Activated CD4-positive, CD25-positive, alpha-beta regulatory T cell (primary cell): ENCODE measurements at places on chromosomes 7 and 10.

DNA sequence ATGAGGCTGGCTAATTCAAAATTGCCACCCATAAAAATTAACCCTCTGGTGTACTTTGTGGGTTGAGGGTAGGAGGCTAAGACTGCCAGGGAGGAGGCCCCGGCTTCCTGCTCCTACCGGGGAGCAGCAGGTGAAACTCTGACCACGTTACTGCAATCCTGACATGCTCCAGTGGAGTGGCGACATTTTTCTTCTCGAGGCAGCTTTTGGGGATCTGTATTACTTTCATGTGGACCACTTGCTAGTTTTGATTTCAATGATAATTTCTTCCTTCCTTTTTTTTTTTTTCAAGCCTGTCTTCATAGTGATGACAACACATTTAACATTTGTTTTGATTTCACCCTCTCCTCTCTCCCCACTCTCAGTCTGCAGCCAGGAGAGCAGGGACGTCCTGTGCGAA lies 14.6 kb downstream of the GATA3 start:
- no peak for DNase-seq

- DNase-seq: no peak
These were observed 39.3 kb downstream of the SPDYE5 start for GRCh38 chr7:75531359-75531821.

- no peak for DNase-seq
These were observed 123.6 kb upstream of the ANK3 start for GRCh38 chr10:60513281-60513680.

DNA sequence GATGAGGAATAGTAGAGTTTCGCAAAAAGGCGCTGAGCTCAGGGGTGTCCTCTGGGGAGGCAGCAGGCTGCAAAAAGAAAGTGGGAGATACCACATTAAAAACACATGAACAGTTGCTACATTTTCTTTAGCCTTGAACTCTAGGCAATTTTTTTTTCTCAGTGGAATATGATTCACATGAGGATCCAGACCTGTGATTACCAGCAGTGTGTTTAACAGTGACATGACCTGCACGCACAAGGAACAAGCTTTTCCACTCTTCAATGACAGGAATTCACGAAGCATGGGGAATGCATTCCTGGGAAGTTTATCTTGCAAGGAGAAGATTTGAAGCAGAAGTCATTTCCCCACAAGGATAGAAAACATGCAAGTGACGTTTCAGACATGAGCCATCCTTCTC lies 161.6 kb downstream of the ITGA8 start:
- DNase-seq: no peak

DNA sequence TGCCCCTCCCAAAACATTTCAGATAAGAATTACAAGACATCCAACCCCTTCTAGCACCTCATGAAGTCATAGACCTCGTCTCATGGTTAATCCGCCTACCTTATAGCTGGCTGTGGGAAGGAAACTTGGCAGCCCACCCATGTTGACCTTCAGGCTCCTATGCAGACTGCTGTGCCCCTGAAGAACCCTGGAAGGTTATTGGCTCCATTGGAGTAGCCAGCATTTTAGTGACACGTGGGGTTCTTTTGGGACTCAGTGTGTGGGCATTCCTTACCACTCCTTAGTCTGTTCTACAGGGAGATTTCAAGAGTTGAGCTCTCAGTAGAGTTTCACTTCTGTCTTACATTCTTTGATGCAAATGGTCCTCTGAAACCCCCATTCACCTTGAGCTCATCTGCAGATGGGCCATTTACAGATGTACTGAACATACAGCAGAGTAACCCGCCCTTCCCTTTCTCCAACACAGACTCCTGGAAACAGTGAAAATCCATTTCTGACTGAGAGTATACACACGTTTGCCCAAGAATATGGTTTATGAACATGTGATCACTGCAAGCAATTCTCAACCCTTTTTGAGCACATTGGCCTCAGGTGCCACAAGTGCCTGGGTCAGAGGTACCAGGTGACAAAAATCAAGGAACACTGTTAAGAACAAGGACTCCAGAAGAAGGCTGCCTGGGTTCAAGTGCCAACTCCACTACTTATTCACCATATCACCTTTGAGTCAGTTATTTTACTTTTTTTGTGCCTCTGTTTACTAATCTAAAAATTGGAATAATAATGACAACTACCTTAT lies 54.0 kb upstream of the HECW1 start:
- no peak for DNase-seq

- DNase-seq: no peak
These were observed 17.1 kb downstream of the MBL2 start for GRCh38 chr10:52755297-52756062.
